ENCODE measurements at places on chromosomes 5 and 9. TPM values are rescaled to one million over a fixed set of nuclear protein-coding genes. Genes with fewer than 3 reads are reported as not detected.

Gene PTTG1
- total RNA-seq, result 229 TPM

Gene PAEP
- total RNA-seq, result not detected

Gene OLFM1
- total RNA-seq, result 53.4 TPM

Gene CTNNA1
- 302 TPM for total RNA-seq

GRCh38 chr5:159752622-159753275 is 163.5 kb upstream of the ADRA1B start:
- no peaks in the 10 kb centered on the region for H3K4me1 ChIP-seq
- H3K36me3 ChIP-seq, result no peaks in the 10 kb centered on the region
- H3K27ac ChIP-seq, result no peak overlapping the region
- no peak for DNase-seq

- H3K4me1 ChIP-seq, result peaks cover 19% of the 10 kb centered on the region
- H3K27me3 ChIP-seq, result no peaks in the 10 kb centered on the region
- H3K4me3 ChIP-seq, result no peak overlapping the region
- no peak overlapping the region for H3K27ac ChIP-seq
Measured at GRCh38 chr5:116650544-116650943, 75.9 kb upstream of the SEMA6A start.

DNA sequence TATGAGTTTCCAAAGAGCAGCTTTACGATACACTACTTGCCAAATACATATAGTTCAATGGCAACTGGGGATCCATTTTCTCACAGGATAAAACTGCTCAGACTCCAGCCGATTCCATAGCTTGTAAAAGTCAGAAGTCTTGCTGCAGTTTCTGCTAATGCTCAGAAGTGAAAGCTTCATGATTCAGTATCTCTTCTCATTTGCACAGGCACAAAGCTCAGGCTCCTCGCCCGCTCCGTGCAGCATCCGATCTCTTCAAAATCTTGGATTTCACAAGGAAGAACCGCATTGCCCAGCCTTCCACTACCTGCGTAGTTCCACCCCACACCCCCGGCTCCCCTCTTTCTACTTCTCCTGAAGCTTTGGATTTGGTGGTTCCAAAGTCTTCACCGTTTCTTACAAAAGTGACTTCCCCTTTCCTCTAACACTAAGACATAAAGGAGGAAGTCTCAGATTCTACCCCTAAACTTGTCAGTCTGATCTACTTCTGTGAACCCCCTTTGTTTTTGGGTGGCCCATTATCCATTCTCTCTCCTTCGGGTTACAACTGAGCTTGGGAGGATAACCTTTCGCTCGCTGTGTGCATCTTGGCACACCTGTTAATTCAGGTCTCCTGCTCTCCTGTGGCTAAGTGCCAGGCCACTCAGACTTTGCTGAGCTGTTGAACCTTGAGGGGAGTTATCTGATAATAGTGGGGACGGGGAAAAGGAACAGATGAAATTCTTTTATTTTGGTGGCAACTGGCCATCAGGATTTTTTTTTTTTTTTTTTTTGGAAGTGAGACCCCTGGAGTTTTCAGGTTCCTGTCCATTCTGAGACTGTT is 194.1 kb downstream of the GNA14 start:
- H3K27me3 ChIP-seq, result no peaks in the 10 kb centered on the region
- H3K36me3 ChIP-seq, result no peaks in the 10 kb centered on the region
- H3K4me3 ChIP-seq, result no peak overlapping the region
- H3K4me1 ChIP-seq, result no peaks in the 10 kb centered on the region
- no peak overlapping the region for H3K27ac ChIP-seq

DNA sequence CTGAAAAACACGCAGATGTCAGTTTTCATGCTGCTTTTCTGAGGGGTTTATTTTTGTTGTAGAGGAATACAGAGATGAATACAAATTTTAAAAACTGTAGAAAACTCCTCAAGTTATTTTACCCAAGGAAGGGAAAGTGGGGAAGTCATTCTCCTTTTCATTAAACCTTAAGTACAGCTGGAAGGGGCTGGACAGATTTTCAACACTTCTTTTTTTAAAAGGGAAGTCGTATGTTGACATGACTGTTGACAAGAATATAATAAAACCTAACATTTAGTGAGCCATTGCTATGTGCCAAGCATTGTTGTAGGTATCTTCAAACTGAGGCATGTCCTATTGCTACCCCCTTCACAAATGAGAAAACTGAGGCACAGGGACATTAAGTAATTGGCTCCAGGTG is 235.7 kb upstream of the ELL2 start:
- H3K4me1 ChIP-seq, result no peaks in the 10 kb centered on the region
- H3K27ac ChIP-seq, result no peak overlapping the region
- no peak for DNase-seq
- no peaks in the 10 kb centered on the region for H3K36me3 ChIP-seq
- no peaks in the 10 kb centered on the region for H3K27me3 ChIP-seq

- no peaks in the 10 kb centered on the region for H3K36me3 ChIP-seq
- no peak overlapping the region for H3K4me3 ChIP-seq
- H3K27ac ChIP-seq, result no peak overlapping the region
- no peak for DNase-seq
Measured at GRCh38 chr9:16675131-16675530, 195.3 kb downstream of the BNC2 start.

DNA sequence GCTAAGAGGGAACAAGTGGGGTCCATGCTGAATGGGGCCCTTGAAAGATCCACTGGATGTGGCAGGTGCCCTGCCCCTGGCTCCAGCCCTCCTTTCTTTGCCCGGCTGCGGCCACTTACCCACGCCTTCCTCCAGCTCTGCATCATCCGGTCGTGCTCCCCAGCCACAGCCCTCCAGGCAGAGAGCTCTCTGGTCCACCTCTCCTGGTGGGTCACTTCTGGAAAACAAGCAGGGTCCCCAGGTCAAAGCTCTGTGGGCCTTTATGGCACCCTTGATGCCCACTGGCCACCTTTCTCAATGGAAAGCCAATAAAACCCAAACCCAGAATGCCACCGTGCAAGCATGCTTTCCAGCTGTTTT is 45.0 kb downstream of the SECISBP2 start:
- DNase-seq, result no peak
- H3K4me3 ChIP-seq, result no peak overlapping the region
- no peak overlapping the region for H3K27ac ChIP-seq
- H3K27me3 ChIP-seq, result no peaks in the 10 kb centered on the region
- H3K4me1 ChIP-seq, result no peaks in the 10 kb centered on the region
- H3K36me3 ChIP-seq, result peaks cover 33% of the 10 kb centered on the region

DNA sequence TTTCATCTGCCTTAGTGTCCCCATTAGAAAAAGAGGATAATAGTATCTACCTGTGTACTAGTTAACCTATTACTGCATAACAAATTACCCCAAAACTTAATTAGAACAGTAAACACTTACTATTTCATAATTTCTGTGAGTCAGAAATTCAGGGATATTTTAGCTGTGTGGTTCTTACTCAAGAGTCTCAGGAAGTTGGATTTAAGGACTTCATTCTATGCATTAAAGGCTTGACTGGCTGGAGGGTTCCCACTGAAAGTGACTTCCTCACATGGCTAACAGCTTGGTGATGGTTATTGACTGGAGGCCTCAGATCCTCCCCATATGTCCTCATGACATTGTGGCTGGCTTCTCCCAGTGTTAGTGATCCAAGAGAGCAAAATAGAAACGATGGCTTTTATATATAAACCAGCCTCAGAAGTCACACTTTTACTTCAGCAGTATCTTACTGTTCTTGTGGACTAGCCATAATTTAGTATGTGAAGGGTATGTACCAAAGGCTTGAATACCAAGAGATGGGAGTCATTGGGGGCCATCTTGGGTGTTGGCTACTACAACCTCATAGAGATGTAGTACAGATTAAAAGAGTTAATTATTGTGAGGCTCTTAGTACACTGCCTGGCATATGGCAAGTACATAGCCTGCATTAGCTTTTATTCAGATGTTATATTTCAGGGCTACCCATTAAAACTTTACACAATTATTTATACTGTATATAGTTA is 9.9 kb downstream of the RAD23B start:
- H3K4me1 ChIP-seq, result no peaks in the 10 kb centered on the region
- H3K4me3 ChIP-seq, result no peak overlapping the region
- no peaks in the 10 kb centered on the region for H3K27me3 ChIP-seq
- no peak for DNase-seq

GRCh38 chr9:120454467-120454866 is 125.5 kb downstream of the CDK5RAP2 start:
- H3K4me1 ChIP-seq, result no peaks in the 10 kb centered on the region
- H3K36me3 ChIP-seq, result peaks cover 11% of the 10 kb centered on the region
- no peaks in the 10 kb centered on the region for H3K27me3 ChIP-seq

DNA sequence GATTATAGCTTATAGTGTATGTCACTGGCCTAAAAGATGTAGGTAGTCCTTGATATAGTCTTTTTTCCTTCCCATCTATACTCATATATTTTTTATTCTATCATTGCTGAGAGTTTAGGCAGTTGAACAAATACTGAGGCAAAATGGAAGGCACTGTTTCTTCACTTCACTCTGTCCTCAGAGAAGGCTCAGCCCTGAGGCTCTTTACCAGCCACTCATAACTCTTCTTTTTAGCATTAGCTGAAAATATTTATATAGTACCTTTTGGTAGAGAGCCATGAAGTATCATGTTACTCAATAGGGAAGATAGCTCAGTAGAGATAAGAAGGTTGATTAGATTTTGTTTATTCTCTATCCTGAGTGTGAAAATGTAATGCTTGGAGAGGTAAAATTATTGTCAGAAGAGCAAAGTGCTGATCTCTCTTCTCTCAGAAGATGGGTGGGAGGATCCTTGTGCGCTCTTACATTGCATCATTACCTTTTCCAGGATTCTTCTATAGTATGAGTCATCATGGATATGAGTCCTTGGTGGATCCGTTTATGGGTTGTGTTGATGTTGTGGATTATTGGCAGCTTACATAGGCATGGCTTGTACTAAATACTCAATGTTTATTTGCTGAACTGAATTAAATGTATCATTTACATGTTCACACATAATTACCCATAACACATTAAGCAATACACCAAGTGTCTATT is 88.1 kb downstream of the ANXA1 start:
- H3K4me3 ChIP-seq, result no peak overlapping the region
- no peaks in the 10 kb centered on the region for H3K4me1 ChIP-seq
- no peak for DNase-seq
- no peaks in the 10 kb centered on the region for H3K36me3 ChIP-seq
- H3K27me3 ChIP-seq, result no peaks in the 10 kb centered on the region

All from H1 (cell line).